ENCODE measurements at places on chromosomes 6 and 20.

DNA sequence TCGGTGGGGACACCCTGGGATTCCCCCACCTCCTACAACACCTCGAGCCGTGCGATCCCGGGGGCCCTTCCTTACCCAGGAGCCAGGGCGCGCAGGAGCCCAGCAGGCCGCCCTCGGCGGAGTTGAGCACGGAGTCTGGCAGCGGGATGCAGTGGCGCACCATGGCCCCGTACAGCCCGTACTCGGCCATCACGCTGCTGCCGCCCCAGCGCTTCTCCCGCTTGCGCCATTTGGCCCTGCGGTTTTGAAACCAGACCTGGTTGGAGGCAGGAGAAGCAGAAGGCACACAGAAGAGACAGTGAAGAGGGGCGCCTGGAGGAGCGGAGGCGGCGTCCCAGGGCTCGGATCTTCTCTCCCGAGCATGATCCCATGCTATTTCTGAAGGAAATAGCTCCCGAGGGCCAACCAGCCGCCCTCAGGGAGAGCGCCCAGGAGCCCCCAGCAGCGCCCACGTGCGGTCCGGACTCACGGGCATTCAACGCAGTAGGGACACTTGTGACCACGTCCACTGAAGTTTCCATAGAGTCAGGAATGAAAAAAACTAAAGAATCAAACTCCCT lies 4.3 kb downstream of the VSX1 start:
- no peak for DNase-seq

DNA sequence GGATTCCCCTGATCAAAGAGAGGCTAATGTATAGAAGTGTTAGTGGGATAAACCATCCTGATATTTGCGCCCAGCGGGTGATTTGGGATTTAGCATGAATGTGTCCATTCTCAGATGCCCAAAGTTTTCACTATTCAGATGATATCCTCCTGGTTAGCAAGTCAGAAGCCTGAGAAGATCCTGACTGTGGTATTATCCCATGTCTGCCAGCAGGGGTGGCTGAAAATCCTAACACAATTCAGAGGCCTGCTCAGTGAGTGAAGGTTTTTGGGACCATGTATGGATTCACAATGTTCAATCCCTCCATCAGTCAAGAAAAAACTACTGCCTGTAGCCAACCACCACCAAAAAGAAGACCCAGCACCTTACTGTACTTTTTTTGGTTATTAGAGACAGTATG lies 34.1 kb upstream of the SPACA1 start:
- DNase-seq, result no peak

DNA sequence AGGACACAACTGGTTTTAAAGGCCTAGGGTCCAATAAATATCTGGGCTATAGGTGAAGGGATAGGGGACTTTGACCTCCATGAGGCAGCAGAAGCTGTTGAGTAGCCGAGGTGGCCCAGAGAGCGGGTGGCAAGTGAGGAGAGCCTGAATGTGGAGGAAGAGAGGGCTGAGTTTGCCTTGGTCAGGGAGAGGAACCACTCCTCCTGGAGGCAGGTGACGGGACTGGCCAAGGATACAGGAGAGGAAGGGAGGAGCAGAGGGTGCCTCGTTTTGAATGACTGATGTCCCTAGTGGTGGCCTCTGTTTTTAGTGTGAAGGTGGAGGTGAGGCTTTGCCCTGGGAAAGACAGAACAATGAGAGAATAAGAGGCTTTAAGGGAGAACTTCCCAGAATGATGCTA lies 19.1 kb upstream of the AAR2 start:
- DNase-seq, result no peak

DNA sequence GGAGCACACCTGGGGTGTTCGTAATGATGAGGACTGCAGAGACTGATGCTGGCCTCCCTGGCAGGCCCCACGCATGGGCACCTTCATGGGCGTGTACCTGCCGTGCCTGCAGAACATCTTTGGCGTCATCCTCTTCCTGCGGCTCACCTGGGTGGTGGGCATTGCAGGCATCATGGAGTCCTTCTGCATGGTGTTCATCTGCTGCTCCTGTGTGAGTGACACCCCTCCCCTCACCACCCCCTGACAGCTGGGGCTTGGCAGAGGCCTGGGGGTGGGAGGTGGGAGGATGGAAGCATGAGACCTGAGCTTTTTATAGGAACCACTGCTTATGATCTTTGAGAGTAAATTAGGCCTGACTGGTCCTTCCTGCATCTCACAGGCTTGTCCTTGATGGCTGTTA lies 6.7 kb downstream of the SLC12A5 start:
- no peak for DNase-seq

GRCh38 chr6:30013291-30013922 lies 47.7 kb upstream of the POLR1H start:
- no peak for DNase-seq

- DNase-seq, result no peak
Measured at GRCh38 chr6:134830194-134830593, 119.7 kb downstream of the ALDH8A1 start.

DNA sequence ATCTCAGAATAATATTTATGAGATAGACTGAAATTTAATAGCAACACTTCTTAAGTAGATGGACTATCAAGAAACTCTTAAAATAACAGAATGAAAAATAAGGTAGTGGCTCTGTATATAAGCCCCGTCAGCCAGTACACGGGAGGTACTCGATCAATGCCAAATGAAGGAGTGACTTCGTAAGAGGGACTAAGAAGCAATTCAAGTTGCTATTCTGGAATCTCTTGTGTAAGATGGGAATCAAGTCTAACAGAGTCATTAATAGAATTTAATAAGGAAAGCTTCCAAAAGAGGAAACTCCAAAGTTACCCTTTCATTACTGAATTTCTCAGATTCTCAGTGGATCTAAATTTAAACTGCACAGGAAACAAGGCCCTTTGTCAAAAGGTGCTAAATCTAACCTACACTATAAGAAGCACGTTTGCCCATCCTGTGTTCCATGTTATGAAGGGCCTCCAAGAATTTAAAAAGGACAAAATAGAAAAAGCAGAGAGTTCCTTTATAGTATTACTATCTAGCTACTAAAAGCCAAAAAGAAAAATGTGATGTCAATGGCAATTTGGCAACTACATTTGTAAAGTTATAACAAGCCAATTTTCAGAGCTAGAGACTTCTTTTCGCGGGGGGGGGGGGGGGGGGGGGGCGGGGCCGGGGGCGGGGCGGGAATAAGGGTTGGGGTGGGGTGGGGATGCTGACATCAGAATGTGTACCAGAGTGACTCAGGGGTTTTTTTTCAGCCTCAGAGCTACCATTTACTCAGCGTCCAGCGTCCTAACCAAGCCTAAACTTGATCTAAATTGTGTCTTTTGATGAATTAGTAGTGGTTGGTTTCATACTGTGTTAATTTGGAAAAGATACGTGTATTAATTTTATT lies 200.6 kb downstream of the GMPR start:
- no peak for DNase-seq

DNA sequence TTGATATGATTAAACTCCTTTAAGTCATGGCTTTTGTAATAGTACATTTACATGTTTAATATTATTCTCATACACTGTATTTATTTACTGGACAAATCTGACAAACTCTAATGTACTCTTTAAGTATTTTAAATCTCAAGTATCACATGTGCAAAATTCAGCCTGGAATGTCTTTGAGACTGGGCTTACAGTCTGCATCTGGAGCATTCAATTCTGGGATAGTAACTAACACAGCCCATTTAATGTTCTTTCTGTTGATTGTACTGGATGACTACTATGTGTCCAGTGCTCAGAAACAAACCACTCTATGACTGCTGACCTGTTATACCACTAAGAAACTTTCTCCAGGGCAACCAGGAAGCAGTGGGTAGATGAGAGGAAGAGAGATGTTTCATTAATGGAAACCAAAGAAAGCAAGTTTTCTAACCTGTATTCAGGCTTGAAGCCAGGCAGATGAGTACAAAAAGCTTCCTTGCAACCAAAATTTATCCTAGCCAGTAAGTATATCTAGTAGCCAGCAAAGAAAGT lies 26.8 kb downstream of the FBXL4 start:
- no peak for DNase-seq
